Activated CD4-positive, alpha-beta T cell treated with anti-CD3 and anti-CD28 coated beads, Interleukin-2, amount 10 ng/mL, durations not matched to agents 24 days and 14 days (primary cell): ENCODE measurements at places on chromosomes 3 and 15. TPM values are rescaled to one million over a fixed set of nuclear protein-coding genes. Genes with fewer than 3 reads are reported as not detected.

GRCh38 chr3:42700366-42701288 lies 2.0 kb downstream of the HHATL start:
- H3K27ac ChIP-seq = no peak overlapping the region
- H3K36me3 ChIP-seq = no peaks in the 10 kb centered on the region
- no peaks in the 10 kb centered on the region for H3K27me3 ChIP-seq
- no peak for DNase-seq
- H3K4me3 ChIP-seq = no peak overlapping the region

The LINGO1 gene
- not detected in 2 replicates for total RNA-seq

GRCh38 chr3:100993309-100993708 lies at the start of gene ABI3BP:
TSS of gene ABI3BP (minus strand) at chr3:100993421. CDS start at chr3:100993384, 37 bp downstream.
- no peaks in the 10 kb centered on the region for H3K36me3 ChIP-seq
- peaks cover 16% of the 10 kb centered on the region for H3K27me3 ChIP-seq
- no peak for DNase-seq
- H3K27ac ChIP-seq = no peak within 1 kb of the TSS

DNA sequence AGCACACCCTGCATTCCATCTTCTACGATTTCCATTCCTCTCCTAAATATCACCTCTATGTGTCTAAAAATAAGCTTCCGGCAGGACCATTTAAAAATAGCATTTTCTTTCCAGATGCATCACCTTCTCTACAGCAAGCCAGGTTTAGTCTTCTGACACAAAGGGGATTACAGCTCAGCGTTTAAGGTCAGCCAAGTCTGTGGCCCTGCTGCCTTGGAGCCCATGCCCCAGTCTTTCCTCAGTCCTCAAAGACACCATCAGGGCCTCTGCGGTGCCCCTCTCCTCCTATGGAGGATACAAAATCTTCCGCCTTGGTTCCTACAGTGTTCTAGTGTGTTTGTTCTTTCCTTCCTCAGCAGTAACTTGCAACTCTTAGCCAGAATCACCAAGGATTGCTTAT lies 3.8 kb downstream of the SELENOS start:
- H3K36me3 ChIP-seq = peaks cover 55% of the 10 kb centered on the region
- no peak overlapping the region for H3K4me3 ChIP-seq
- no peaks in the 10 kb centered on the region for H3K27me3 ChIP-seq
- DNase-seq = no peak
- peaks cover 27% of the 10 kb centered on the region for H3K4me1 ChIP-seq

DNA sequence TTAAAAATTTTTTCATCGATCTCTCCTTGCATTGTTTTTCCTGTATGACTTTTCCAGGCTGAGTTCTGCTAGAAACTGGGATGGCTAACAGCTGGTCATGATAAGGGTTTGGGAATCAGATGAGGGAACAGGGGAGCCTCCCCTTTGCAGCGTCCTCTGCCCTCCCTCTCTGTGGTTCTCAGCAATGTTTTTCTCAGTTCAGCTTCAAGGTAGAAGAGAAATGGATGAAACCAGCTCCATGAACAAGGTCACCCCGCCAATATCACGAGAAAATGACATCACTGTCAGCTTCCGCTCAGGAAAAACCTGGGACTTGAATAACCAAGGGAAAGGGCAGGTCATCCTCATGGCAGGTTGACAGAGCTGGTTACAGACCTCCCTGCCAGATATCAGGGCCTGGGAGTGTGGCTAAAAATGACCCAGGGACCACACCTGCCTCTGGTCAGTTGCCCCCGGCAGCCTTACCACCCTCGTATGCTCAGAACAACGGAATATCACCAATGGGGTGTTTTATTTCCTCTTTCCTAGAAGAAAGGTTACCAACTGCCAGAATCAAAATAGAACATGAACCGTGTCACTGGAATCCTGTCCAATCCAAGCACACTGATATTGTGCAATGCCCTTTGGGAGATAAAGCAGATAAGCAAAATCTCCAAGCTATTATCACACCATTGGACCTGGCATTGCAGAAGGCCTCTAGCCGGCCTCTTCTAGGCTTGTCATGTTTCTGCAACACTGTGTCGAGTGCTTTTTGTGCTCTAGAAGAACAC lies 26.1 kb downstream of the LSM3 start:
- no peak overlapping the region for H3K4me3 ChIP-seq
- peaks cover 3% of the 10 kb centered on the region for H3K4me1 ChIP-seq
- DNase-seq = no peak
- no peaks in the 10 kb centered on the region for H3K27me3 ChIP-seq

GRCh38 chr15:33068007-33068481 lies 126.5 kb downstream of the FMN1 start:
- H3K4me1 ChIP-seq = peaks cover 4% of the 10 kb centered on the region
- H3K27me3 ChIP-seq = peaks cover 14% of the 10 kb centered on the region
- no peaks in the 10 kb centered on the region for H3K36me3 ChIP-seq
- DNase-seq = no peak

DNA sequence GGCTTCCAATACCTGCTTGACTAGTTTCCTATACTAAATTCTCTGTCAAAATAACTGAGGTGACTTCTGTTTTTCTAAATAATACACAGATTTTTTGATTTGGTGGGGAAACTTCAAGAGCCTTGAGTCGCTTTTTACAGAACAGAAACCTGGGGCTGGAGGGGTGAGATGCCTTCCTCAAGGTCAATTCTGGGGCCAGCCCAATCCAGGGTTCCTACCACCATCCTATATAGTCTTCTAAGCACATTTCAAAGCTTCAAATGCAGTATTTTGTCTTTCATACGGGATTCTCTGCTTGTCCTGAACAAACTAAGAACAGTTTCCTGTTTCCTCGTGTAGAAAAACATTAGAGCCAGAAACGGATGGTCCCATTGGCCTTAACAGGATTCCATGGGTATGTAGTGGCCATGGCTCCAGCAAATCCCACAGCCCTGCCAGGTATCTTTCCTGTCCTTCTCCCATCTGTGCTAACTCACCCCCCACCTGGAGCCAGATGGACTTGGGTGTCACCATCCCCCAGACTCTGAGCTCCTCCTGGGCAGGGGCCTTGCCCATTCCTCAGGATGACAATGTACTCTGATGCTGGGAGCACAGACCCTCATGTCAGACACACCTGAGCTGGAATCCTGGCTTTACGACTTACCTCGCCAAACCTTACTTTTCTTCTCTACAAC lies 146.9 kb downstream of the KLF13 start:
- H3K27me3 ChIP-seq = no peaks in the 10 kb centered on the region
- peak overlapping the region; percentile 90 for H3K27ac ChIP-seq
- DNase-seq = peak; percentile 62
- peak overlapping the region; percentile 73 for H3K4me3 ChIP-seq
- peaks cover 39% of the 10 kb centered on the region for H3K4me1 ChIP-seq
- H3K36me3 ChIP-seq = peaks cover 31% of the 10 kb centered on the region

- H3K4me1 ChIP-seq = peaks cover 11% of the 10 kb centered on the region
- peaks cover 5% of the 10 kb centered on the region for H3K36me3 ChIP-seq
- H3K27me3 ChIP-seq = no peaks in the 10 kb centered on the region
These were observed 172.0 kb downstream of the TCF12 start for GRCh38 chr15:57090496-57090859.

- DNase-seq = no peak
- H3K27ac ChIP-seq = peak overlapping the region; percentile 14
- H3K4me1 ChIP-seq = peaks cover 4% of the 10 kb centered on the region
- H3K4me3 ChIP-seq = no peak overlapping the region
- peaks cover 14% of the 10 kb centered on the region for H3K27me3 ChIP-seq
- no peaks in the 10 kb centered on the region for H3K36me3 ChIP-seq
These were observed 13.2 kb downstream of the PCOLCE2 start for GRCh38 chr3:142875583-142876207.

GRCh38 chr3:40452562-40452875 lies 4.6 kb upstream of the RPL14 start:
- H3K4me1 ChIP-seq = peaks cover 20% of the 10 kb centered on the region
- peaks cover 8% of the 10 kb centered on the region for H3K36me3 ChIP-seq

DNA sequence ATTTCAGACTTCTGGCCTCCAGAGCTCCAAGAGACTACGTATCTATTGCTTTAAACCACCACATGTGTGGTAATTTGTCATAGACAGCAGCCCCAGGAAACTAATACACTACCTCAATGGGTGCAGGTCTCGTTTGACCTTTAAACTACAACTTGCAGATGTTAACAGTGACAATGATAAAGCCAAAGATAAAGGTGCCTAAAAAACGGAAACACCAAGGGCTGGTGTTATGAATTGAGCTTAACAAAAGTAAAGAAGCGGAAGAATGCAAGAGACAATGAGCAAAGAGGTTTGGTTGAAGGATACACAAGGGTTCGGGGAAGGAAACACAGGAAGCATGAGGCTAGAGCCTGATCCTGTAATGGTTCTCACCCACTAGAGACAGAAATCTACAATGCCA lies 50.8 kb downstream of the RFTN1 start:
- peak; percentile 68 for DNase-seq
- H3K4me3 ChIP-seq = peak overlapping the region; percentile 28
- H3K27ac ChIP-seq = peak overlapping the region; percentile 82
- H3K36me3 ChIP-seq = peaks cover 49% of the 10 kb centered on the region
- H3K4me1 ChIP-seq = peaks cover 51% of the 10 kb centered on the region

DNA sequence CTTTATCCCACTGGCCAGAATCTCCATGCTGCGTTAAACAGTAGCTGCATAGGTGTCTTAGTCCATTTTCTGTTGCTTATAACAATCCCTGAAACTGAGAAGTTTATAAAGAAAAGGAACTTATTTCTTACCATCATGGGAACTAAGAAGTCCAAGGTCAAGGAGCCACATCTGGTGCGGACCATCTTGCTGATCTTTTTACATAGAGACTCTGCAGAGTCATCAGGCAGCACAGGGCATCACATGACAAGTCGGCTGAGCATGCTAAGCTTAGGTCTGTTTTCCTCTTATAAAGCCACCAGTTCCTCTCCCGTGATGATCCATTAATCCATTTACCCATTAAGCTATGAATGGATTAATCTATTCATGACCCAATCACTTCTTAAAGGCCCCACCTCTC lies 22.4 kb upstream of the FAM174B start:
- H3K4me3 ChIP-seq = no peak overlapping the region
- H3K36me3 ChIP-seq = no peaks in the 10 kb centered on the region
- H3K27me3 ChIP-seq = peaks cover 19% of the 10 kb centered on the region
- H3K27ac ChIP-seq = no peak overlapping the region
- peaks cover 1% of the 10 kb centered on the region for H3K4me1 ChIP-seq

- H3K4me3 ChIP-seq = no peak overlapping the region
- peaks cover 2% of the 10 kb centered on the region for H3K27me3 ChIP-seq
- no peak overlapping the region for H3K27ac ChIP-seq
These were observed 16.7 kb upstream of the BFSP2 start for GRCh38 chr3:133383175-133383574.

The CDHR4 gene
- not detected in 2 replicates for total RNA-seq

The MESD gene
- total RNA-seq = 27.1 and 27.6 TPM in 2 replicates

The SLC12A1 gene
- not detected in 2 replicates for total RNA-seq

DNA sequence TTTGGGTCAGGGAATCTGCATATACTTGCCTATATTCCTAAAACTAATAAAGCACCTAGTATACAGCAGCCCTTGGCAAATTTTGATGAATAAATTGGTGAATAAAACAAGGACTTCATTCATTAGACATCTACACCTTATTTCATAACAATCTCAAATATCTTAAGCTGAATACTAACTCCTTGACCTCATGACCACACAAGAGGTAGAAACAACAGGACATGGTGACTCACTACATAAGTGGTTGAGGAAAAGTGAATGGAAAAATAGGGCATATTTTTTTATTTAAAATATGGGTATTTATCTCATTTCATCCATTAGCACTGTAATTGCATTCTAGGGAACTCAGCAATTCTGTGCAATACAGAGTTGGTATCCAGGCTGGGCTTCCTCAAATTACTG lies 7.8 kb upstream of the STAC start:
- H3K27ac ChIP-seq = no peak overlapping the region
- no peaks in the 10 kb centered on the region for H3K4me1 ChIP-seq
- no peaks in the 10 kb centered on the region for H3K36me3 ChIP-seq
- no peaks in the 10 kb centered on the region for H3K27me3 ChIP-seq
- no peak overlapping the region for H3K4me3 ChIP-seq
- DNase-seq = no peak

DNA sequence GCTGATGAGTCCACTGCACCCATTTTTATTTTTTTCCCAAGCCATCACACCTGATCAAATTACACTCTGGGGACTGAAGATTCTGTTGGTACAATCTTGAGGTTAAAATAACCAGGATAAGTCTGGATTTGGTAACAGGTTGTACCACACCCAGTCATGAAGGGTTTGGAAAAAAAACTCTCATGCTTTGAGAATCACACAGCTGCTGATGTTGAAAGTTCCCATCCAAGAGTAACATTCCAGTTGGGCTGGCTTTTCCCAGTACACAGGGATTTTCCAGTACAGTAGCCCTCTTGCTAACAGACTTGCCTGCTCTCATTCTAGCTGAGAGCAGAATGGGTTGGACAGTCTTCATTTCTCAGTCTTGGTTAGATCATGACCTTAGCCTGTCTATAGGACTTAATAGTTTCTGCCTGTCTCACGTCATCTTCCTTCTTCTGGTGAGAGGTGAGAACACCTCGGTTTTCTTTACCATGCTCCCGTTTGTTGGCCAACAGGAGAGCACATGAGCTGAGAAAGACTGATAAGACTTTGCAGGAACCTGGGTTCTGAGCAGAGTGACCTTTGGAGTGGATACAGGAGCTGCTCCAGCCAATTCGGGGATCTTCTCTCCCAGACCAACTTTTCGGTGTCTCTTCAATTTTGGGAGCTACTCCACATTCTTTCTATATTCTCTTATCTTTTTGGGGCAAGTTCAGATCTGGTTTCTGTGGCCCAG lies 300.1 kb upstream of the LYSMD4 start:
- H3K27me3 ChIP-seq = no peaks in the 10 kb centered on the region
- no peaks in the 10 kb centered on the region for H3K36me3 ChIP-seq
- no peaks in the 10 kb centered on the region for H3K4me1 ChIP-seq
- H3K27ac ChIP-seq = no peak overlapping the region

GRCh38 chr3:58051196-58051595 lies 43.0 kb downstream of the FLNB start:
- H3K4me1 ChIP-seq = peaks cover 10% of the 10 kb centered on the region
- no peaks in the 10 kb centered on the region for H3K36me3 ChIP-seq
- no peaks in the 10 kb centered on the region for H3K27me3 ChIP-seq
- no peak overlapping the region for H3K4me3 ChIP-seq
- no peak for DNase-seq

DNA sequence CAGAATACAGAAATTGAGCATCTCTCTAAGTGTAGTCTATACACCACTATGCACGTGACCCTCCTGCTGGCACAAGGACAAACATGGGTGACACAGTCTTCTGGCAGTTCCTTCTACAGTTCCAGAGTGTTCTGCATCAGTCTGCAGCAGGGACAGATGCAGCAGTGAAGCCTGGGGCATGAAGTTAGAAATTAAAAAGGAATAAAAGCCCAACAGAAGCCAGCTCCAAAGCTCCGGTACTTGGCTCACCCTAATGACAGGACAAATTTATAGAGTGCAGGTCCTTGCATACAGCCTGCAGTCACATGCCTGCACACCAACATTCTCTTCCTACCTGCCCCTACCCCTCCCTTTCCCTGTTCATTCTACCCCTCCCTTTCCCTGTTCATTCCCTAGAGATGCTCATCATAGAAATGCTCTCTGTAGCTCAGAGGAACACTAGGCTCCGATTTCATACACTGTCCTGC lies 15.0 kb downstream of the UACA start:
- H3K27me3 ChIP-seq = peaks cover 24% of the 10 kb centered on the region
- H3K27ac ChIP-seq = no peak overlapping the region
- H3K36me3 ChIP-seq = no peaks in the 10 kb centered on the region
- DNase-seq = no peak
- no peaks in the 10 kb centered on the region for H3K4me1 ChIP-seq

DNA sequence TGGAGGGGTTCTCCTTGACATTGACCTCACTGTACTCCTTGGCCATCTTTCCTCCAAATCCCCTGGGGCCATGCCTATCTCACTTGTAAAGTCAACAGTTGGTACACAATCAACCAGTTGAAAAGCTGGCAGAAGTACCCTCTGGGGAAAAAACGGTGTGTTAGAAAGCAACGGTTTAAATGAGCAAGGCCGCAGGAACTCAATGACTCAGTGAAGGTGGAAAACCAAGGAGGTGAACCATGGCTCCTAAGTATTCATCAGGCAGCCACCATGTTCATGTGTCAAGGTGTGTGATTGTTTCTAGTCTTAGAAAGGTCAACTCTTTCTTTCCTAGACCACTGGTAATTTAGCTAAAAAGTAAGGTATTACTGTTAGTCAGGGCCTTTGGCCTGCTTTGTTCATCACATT lies 130.9 kb upstream of the SATB1 start:
- H3K27me3 ChIP-seq = no peaks in the 10 kb centered on the region
- H3K27ac ChIP-seq = peak overlapping the region; percentile 97
